ENCODE measurements at places on chromosomes 11 and 22.

DNA sequence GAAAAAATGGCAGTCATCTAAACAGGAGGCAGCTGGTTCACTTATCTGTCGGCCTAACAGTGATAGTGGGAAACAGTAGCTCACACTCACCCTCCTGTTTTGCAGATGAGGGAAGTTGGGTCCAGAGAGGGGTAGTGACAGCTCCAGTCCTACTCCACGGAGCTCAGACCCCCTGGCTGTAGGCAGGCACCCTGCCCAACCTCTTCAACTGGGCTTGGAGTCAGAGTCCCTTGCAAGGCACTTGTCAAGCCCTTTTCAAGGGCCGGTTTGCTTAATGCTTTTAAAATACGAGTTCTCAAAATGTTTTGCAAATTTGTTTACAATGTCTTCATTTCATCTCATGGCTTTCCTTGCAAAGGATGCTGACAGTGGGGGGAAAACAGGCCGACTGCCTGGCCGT is 75.1 kb downstream of the BMAL1 start:
- DNase-seq: no peak

DNA sequence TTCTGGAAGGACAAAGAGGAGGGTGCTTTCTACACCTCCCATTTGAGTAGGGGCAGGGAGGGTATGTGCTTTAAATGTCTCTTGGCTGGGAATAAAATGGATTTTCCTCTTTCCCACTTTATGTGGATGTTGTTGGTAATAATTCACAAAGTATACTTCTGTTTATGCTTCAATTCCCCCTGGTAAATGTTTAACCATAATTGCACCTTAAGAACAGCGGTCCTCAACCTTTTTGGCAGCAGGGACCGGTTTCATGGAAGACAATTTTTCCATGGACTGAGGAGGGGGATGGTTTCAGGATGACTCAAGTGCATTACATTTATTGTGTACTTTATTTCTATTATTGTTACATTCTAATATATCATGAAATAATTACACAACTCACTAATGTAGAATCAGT is 4.0 kb upstream of the TP53AIP1 start:
- no peak for DNase-seq

GRCh38 chr11:74417379-74417804 is 19.2 kb upstream of the PGM2L1 start:
- peak; percentile 17 for DNase-seq

GRCh38 chr11:27497284-27497866 is 9.2 kb downstream of the LIN7C start:
- DNase-seq: peak; percentile 50

DNA sequence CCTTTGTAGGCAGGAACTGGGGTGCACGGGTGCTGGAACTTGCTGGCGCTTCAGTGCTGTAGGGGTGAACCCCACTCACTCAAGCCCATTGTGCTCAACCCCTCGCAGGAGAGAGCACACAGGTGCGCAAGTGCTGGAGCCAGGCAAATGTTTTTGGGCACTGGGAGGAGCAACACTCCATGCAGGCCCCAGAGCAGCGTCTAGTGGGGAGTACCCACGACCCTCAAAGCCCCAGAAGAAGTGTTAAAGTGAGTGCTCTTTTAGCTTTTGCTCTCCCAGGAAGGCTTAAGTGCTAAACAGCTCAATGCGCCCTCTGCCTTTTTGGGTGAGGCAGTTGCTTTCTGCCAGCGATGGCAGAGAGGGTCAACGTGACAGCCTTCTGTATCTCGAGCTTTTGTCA is 282.2 kb upstream of the ARHGAP42 start:
- no peak for DNase-seq

DNA sequence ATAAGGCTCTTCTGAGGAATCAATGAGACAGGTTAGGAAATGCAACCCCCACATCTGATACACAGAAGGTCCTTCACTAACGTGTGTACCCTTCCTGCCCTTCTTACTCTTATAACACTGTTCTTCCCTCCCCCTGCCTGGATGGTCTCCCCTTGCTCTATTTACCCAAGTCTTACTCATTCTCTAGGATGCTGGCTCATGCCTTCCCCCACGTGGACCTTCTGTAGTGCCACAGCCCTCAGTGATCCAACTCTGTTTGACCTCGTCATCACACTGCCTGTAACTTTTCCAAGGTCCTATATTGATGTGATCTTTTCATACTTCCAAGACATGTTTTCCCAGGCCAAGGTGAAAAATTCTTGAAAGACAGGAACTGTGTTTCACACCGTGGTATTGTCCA is 79.8 kb downstream of the C11orf58 start:
- no peak for DNase-seq

DNA sequence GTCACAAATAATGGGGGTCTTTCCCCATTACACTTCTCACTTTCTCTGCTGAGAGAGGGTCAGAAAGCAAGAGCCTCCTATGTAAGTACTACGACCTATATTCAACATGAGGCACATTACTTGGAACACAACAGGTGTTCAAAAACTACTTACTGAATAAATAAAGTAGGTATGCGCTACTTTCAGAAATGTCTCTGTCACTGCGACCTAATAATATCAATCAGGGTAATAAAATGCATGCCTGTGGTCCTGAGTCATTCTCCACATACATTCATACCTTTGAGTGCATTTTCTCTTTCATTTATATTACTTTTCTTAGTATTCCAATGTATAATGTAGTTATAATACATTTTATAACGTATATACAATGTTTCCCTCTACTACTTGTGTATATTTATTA is 838.9 kb downstream of the DLG2 start:
- DNase-seq: no peak

DNA sequence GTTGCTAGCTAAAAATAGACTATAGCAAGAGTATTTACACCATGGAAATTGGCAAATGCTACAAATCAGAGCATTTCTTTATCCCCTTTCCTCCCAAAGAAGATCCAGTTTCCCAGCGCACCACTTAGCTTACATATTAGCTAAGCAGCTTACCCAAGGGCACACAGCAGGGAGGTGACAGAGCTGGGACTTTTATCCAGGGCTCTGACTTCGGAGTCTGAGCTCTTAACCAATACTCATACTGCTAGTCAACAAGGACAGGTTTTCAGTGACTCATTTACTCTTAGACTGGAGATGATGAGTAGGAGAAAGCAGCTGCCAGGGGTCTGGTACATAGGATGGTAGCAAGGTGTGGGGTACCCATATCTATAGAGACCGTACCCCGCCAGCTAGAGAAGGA is 38.4 kb downstream of the NAV2 start:
- no peak for DNase-seq

- no peak for DNase-seq
Measured at GRCh38 chr11:65125197-65126056, 3.3 kb downstream of the MRPL49 start.

DNA sequence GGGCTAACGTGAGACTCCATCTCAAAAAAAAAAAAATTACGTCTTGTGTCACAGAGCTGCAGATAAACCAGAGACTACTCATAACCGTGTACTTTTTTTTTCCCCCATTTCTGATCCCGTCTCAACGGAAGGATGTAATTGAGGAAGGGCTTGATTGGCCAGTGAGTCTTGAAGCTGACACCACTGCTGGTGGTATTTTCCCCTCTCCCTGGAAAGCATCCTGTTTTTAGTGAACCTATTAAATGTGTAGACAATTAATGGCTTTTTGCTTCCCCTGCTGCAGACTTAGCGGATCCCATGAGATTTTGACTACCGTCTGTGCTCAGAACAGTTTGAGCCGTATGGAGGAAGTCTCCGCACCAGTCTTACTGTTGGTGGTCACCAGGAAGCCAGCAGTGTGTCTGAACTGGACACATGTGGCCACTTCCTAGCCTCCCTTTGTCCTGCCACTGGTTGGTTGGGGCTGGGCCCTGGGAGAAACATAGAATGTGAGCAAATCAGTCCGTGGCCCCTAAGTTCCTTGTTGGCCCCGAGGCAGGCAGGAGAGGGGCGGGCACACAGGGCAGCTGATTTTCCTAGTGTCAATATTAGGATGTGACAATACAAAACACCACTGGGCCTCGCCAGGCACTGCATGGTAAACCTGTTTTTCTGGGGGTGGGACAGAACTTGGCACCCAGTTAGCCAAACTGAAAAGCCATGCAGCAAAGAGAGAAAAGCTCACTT is 3.1 kb downstream of the BIK start:
- no peak for DNase-seq

DNA sequence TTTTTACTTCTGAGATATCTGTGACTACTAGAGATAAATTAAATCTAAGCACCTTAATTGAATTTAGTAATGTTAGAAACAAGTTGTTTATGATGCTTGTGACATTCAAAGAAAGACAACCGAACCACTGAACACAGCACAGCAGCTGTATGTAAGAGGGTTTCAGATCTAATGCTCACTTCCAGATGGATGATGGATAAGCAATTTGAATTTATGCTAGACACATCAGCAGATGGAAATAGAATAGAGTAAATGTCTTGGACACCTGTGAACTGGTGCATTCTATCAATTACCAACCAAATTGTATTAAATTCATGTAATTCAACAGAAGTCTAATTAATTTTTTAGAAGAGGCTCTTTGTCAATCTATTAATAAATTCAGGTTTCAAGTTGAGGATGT is 306.3 kb downstream of the CNTN5 start:
- DNase-seq: no peak

- DNase-seq: no peak
Measured at GRCh38 chr11:60734279-60734678, 9.8 kb downstream of the MS4A18 start.

DNA sequence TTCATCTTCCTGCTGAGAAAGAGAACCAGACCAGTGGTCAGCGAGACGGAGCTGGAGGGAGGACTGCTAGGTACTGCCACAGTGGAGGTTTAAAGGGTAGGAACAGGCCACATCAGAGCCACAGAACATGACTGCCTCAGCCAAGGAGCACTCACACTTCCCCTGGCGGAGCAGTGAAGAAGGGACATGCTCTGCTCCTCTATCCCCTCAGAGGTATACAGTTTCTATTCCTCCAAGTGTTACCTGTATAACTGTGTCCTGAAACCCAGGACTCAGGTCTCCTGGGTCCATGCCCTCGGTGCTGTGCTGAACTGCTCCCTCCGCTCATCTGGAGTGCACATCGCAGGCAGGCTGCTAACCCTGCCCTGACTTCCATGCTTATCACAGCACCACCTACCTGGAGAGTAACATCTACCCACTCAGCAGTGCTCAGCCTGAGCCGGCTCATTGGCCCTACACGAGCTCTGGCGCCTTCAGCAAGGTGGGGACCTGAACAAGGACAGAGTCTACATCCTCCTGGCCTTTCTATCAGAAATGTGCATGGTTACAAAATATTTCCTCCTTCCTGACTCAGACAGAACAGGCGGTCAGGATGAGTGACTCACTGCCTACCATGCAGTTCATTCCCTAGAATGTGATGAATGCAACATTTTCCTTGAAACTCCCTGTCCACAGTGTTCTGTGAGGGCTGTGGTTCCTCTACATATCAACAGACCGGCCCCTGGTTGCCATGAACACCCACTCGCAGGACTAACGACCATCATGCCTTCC is 52.9 kb downstream of the C11orf58 start:
- peak; percentile 77 for DNase-seq

- DNase-seq: no peak
Measured at GRCh38 chr11:124499711-124500110, 43.7 kb downstream of the OR8B12 start.

GRCh38 chr11:5818245-5818886 is 9.6 kb downstream of the OR52N2 start:
- no peak for DNase-seq

DNA sequence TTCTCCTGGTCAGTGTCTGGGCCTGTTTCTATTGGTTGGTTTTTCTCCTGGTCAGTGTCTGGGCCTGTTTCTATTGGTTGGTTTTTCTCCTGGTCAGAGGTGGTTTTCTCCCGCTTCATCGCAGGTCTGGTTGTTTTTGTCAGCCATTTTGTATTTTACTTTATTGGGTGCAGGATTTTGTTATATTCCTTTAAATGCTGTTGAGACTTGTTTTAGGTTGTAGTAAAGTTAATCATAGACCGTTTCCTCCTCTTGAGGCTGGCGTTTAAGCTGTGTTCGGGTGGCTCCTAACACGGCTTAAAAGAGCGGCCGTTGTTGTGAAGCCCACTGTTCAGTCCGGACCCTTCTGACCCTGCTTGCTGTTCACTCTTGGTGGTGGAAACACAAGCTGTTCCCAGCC is 26.2 kb downstream of the ZBED4 start:
- no peak for DNase-seq

DNA sequence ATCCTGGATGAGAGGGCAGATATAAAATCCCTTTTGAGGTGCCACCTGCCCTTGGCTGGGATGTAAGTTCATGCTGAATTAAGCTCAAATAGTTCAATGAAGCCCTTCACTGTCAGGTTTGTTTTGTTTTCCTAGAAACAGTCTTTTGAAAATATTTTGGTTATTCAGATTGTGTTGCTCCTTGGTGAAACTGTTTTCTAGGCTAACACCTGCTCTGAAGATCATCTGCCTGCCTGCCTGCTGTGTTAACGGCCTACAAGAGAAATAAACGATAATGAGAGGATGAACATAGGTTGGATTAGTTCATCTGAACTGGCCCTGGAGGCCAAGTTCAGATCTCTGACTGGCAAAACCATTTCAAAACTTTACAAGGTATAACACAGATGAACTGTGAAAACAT is 67.4 kb downstream of the ZBTB44 start:
- no peak for DNase-seq
